ENCODE measurements at places on chromosomes 6 and 20.

- H3K36me3 ChIP-seq, result peaks cover 7% of the 10 kb centered on the region
- peak overlapping the region; percentile 43 for H3K4me3 ChIP-seq
- no peak for DNase-seq
- no peaks in the 10 kb centered on the region for H3K27me3 ChIP-seq
- H3K27ac ChIP-seq, result peak overlapping the region; percentile 97
- peaks cover 93% of the 10 kb centered on the region for H3K4me1 ChIP-seq
Measured at GRCh38 chr20:47350691-47351545, 5.6 kb downstream of the ZMYND8 start.

GRCh38 chr6:90403489-90404381, 107.1 kb upstream of the BACH2 start:
- H3K36me3 ChIP-seq, result no peaks in the 10 kb centered on the region
- H3K4me1 ChIP-seq, result peaks cover 4% of the 10 kb centered on the region
- no peak overlapping the region for H3K4me3 ChIP-seq
- no peaks in the 10 kb centered on the region for H3K27me3 ChIP-seq
- H3K27ac ChIP-seq, result no peak overlapping the region
- peak; percentile 65 for DNase-seq

DNA sequence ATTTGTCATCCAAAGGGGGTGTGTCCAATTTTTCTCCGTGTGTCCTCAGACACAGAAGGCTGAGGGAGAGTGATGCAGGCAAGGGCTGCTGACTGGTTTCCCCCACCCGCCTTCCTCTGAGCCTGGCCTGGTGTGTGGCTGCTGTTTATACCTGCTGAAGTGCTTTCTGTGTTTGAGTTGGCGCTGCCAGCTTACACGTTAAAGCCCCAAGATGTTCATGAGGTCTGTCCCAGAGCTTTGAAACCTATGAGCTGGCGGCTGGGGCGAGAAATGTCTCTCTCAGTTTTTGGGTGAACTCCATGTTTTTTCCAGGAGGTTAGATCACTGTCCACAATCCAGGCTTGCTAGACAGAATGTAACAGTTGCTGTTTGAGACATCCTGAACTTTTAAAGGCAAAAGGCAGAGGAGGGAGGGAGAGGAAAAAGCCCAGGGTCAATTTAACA, 69.0 kb upstream of the CCN2 start:
- DNase-seq, result peak; percentile 25
- H3K27me3 ChIP-seq, result no peaks in the 10 kb centered on the region
- no peak overlapping the region for H3K4me3 ChIP-seq
- H3K27ac ChIP-seq, result peak overlapping the region; percentile 23
- H3K36me3 ChIP-seq, result no peaks in the 10 kb centered on the region

DNA sequence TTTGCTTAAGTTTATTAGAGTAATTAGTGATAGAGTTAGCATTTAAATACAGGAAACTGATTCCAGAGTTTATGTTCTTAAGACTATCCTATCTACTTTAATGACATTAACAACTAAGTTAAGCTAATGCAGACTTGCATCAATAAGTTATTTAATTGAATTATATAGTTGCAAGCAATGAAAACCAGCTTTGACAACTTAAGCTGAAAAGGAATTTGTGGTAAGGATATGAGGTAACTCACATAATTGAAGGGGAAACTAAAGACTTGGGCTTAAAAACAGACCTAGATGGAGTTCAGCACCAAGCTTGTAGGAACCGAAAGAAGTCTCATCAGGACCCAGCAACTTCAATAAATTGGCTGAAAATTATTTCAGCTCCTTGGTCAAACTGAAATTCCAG, 222.3 kb downstream of the IBTK start:
- no peak overlapping the region for H3K27ac ChIP-seq
- DNase-seq, result no peak
- no peaks in the 10 kb centered on the region for H3K36me3 ChIP-seq

DNA sequence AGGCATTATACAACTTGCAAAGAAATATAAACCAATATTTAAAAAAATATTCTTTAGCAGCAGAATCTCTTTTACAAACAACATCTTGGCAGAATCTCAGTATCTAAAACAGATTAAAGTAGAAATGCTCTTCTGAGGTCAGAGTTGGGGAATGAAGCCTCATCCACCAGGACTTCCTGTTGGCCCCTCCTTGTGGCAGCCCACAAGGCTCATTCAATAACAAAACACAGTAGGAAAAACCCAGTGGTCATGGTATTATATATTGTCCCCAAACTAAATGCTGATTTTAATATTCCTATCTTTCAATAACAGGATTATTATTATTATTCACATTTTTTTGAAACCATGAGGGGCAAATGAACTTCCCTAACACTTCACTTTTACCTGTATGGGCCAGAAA, 368.6 kb downstream of the BTBD9 start:
- no peak overlapping the region for H3K4me3 ChIP-seq
- H3K36me3 ChIP-seq, result no peaks in the 10 kb centered on the region
- no peak overlapping the region for H3K27ac ChIP-seq
- no peak for DNase-seq

DNA sequence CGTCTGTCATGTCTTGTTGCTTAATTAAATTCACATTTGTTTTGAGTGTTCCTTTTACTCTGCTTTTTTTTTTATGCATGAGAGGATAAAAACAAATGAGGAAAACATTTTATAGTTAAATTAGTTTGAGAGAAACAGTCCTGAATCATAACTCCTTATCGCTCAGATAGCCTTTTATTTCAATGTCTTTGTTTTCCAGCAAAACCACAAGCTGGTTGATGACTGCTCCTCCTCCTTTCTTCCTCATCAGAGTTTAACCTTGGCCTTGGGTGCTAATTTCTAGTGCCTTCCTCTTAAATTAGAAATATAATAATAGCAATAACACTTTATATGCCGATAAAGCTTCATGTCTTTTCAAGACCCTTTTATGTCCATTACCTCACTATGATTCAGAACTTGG, 3.1 kb downstream of the NOX3 start:
- no peak overlapping the region for H3K27ac ChIP-seq
- H3K4me1 ChIP-seq, result no peaks in the 10 kb centered on the region
- H3K27me3 ChIP-seq, result no peaks in the 10 kb centered on the region
- no peaks in the 10 kb centered on the region for H3K36me3 ChIP-seq
- DNase-seq, result no peak
- H3K4me3 ChIP-seq, result no peak overlapping the region

- no peaks in the 10 kb centered on the region for H3K36me3 ChIP-seq
- no peaks in the 10 kb centered on the region for H3K27me3 ChIP-seq
- peak overlapping the region; percentile 92 for H3K27ac ChIP-seq
- peaks cover 53% of the 10 kb centered on the region for H3K4me1 ChIP-seq
- peak overlapping the region; percentile 35 for H3K4me3 ChIP-seq
Measured at GRCh38 chr6:111592726-111593511, 12.8 kb downstream of the TRAF3IP2 start.

DNA sequence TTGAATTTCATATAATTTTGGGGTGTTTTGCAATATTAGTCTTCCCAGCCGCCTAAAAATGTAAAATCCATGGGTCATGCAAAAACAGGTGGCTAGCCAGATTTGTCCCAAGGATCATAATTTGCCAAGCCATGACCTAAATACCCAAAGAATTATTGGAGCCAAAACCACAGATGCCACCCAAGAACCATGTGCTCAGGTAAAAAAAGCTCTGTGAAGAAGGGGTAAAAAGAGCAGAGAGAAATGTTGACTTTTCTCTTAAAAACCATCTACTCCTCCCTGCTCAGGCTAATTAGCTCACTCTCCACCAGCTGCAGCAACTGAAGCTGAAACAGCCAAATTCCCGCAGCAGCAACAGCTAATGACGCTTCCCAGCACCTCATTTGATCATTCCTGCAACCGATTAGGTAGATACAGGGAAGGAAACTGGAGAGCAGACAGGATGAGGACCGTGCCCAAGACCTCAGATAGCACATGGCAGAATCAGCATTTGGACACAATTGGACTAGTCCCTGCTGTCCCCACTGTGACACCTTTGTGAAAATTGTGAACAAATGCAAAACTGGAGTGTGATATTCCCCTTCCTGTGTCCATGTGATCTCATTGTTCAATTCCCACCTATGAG, 107.9 kb upstream of the NXT1 start:
- no peak overlapping the region for H3K27ac ChIP-seq
- H3K36me3 ChIP-seq, result no peaks in the 10 kb centered on the region
- H3K4me3 ChIP-seq, result no peak overlapping the region
- no peaks in the 10 kb centered on the region for H3K27me3 ChIP-seq

GRCh38 chr20:36045373-36045714, 77.0 kb downstream of the CNBD2 start:
- H3K27ac ChIP-seq, result no peak overlapping the region
- no peaks in the 10 kb centered on the region for H3K27me3 ChIP-seq
- H3K4me3 ChIP-seq, result no peak overlapping the region

- H3K4me1 ChIP-seq, result peaks cover 7% of the 10 kb centered on the region
- peaks cover 65% of the 10 kb centered on the region for H3K27me3 ChIP-seq
- H3K36me3 ChIP-seq, result no peaks in the 10 kb centered on the region
- H3K27ac ChIP-seq, result no peak overlapping the region
- no peak for DNase-seq
- H3K4me3 ChIP-seq, result peak overlapping the region; percentile 48
Measured at GRCh38 chr6:84774157-84774984, 10.0 kb upstream of the TBX18 start.

- H3K4me3 ChIP-seq, result no peak overlapping the region
- H3K36me3 ChIP-seq, result no peaks in the 10 kb centered on the region
- no peaks in the 10 kb centered on the region for H3K4me1 ChIP-seq
- H3K27me3 ChIP-seq, result no peaks in the 10 kb centered on the region
- H3K27ac ChIP-seq, result no peak overlapping the region
Measured at GRCh38 chr6:55405474-55406235, 78.4 kb downstream of the GFRAL start.

DNA sequence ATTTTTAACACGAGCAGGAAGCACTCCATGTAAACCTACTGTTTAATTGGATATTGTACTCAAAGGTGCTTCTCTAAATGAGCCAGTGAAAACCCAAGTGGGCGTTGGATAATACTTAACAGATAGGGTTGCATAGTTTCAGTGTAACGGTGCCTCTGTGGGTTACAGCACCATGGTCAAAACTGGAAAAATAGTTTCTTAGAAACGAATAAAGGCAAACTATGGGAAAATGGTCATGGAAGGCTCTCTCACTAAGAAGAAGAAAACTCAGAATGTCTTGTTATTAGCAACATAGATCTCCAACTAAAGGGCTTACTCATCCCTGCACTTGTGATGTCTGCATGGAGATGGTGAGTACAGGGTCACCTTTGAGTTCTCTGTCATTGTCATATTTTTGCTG, 59.1 kb upstream of the NEDD9 start:
- H3K27ac ChIP-seq, result no peak overlapping the region
- no peak overlapping the region for H3K4me3 ChIP-seq
- H3K27me3 ChIP-seq, result no peaks in the 10 kb centered on the region
- no peaks in the 10 kb centered on the region for H3K4me1 ChIP-seq
- no peaks in the 10 kb centered on the region for H3K36me3 ChIP-seq

Data from gastrocnemius medialis (tissue), 4 donors.